ENCODE measurements at places on chromosomes 5 and 9.

GRCh38 chr5:95734906-95735305, 3.8 kb downstream of the RHOBTB3 start:
- DNase-seq = no peak

- no peak for DNase-seq
Measured at GRCh38 chr9:98774746-98775145, 21.6 kb downstream of the ANKS6 start.

DNA sequence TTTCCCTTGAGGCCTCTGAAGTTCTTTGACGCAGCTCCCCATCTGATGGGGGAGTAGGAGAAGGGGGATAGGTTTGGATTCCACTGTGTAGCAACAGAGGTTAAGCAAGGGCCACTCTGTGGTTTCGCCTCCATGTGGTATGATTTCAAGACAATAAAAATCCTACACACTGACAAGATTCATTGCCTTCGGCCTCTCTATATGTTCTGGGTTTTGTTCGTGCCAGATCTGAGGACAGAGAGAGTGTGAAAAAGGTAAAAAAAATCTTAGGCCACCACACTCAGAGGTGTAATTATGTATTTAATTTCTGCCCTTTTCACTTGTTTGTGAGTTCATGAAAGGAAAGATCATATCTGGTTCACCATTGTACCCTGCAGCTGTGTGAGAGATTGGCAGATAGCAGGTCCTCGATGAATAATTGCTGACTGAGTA, 715.2 kb upstream of the ZNF608 start:
- DNase-seq = no peak

DNA sequence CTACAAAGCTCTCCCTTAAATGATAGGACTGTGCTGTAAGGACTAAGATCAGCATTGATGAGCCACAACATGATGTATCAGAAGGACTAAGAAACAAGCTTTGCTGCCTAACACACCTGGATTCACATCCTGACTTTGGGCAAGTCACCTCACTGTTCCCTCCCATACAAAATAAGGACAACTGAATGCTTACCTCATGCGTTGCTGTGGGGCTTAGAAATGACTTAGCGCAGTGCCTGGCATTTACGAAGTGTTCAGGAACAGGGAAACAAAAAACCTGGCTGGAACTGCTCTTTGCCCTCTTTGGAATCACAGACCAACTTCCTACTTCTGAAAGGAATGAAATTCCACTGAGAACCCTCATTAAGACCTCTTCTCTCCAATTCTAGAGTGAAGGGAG, 113.7 kb downstream of the BAAT start:
- DNase-seq = no peak

DNA sequence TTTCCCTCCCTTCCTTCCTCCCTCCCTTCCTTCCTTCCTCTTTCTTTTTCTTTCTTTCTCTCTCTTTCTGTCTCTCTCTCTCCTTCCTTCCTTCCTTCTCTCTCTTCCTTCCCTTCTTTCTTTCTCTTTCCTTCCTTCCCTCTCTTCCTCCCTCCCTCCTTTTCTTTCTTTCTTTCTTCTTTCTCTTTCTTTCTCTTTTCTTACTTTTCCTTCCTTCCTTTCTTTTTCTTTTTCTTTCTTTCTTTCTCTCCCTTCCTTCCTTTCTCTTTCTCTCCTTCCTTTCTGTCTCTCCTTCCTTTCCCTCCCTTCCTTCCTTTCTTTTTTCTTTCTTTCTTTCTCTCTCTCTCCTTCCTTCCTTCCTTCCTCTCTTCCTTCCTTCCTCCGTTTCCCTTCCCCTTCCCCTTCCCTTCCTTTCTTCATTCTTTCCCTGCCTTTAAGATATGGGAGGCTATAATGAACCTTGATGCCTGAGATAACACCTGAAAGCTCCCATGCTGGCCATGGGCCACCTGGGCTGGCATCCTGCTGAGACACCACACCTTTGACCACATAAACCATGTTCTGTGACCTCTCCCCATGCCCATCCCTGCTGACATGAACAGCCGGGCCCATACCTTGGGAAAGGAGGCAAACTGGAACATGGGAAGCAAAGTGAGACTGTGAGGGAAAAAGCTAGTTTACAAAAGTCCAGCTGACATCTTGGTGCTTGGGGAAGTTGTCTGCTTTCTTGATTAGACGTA, 197.8 kb upstream of the ZNF618 start:
- no peak for DNase-seq
